ENCODE measurements at places on chromosomes 6 and 20. TPM values are rescaled to one million over a fixed set of nuclear protein-coding genes. Genes with fewer than 3 reads are reported as not detected.

DNA sequence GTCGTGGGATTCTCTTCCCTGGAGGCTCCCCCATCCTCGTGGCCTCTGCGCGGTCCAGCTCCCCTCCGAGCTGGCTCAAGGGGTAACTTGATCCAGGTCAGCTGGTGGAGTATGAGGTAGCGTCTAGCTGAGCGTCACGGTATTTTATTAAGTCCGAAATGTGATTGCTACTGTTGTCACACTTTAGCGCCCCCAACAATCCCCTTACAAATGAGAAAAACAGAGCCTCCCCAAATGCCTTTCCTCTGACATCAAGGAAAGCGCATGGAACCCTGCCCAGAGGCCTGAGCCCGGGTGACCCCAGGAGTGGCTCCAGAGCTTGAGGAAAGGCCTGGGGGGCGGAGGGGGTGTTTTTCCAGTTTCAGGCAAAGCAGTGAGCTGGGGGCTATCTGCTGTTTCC, 192.4 kb downstream of the ZMYND8 start:
- no peak for DNase-seq

DNA sequence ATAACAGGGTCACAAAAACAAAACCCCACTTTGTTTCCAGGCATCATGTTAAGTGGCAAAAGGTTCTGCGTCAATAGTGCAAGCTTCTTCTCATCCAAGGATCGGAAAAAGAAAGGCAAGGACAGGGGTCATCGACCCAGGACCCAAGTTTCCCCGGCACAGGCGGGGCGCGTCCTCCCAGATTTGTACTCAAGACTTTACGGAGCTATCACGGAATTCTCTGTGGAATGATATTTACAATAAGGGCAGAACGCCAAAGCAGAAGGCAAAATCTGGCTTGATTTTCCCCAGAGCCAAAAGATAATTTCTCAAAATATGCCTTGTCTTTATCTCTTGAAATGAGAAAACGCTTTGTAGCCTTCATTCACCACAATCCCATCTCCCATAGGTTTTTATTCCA, 25.5 kb downstream of the PDE10A start:
- DNase-seq = no peak

The CTCFL gene
- not detected for total RNA-seq

The DEF6 gene
- 194 TPM for total RNA-seq

The HUS1B gene
- 1.9 TPM for total RNA-seq

DNA sequence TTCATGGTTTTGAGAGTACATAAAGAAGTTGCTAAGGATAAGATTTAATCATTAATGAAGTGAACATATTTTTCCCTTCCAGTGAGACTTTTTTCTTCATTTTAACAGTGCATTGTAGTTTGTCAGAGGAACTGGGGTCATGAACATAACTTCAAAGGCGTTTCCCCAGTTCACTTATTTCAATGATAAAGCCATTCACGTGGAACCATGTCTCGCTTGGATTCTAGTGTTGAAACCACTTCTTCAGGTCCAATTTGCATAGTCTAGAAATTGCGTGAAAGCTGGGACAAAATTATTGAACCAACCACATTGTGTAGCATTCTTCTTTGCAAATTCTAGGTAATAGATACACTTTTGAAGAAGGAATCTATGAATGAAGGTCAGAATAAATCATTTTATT, 197.0 kb downstream of the CLIC5 start:
- no peak for DNase-seq

Data from activated CD8-positive, alpha-beta memory T cell treated with anti-CD3 and anti-CD28 coated beads, Interleukin-2, amount 10 ng/mL, durations not matched to agents 7 days and 5 days (primary cell).